ENCODE measurements at places on chromosomes 2 and 18.
A peak's percentile ranks its signal among the peaks of the same experiment; 100 is the strongest.

GRCh38 chr18:44742718-44743311 lies 62.1 kb downstream of the SETBP1 start:
- peaks cover 16% of the 10 kb centered on the region for H3K4me1 ChIP-seq
- H3K4me3 ChIP-seq: no peak overlapping the region
- H3K27ac ChIP-seq: peak overlapping the region; percentile 42
- no peaks in the 10 kb centered on the region for H3K36me3 ChIP-seq

DNA sequence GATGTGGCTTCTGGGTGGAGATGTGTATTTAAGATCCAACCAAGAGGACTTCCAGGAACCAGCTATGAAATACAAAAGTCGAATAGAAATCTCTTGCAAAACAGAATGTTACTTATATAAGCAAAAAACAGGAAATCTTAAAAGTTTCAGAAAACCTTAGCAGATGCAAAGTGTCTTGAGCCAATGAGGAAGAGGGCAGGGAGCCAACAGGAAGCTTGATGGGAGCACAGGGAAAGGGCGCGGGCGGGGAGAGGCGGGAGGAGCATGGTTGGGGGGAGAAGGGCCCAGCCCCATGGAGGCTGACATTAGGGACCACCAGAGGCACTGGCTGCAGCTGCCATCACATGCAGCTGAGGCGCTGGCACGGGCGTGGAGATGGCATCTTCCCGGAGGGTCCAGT lies 203.3 kb downstream of the SNTG2 start:
- no peaks in the 10 kb centered on the region for H3K27me3 ChIP-seq
- no peaks in the 10 kb centered on the region for H3K36me3 ChIP-seq
- DNase-seq: peak; percentile 71
- H3K4me3 ChIP-seq: no peak overlapping the region

- H3K27me3 ChIP-seq: no peaks in the 10 kb centered on the region
- H3K36me3 ChIP-seq: no peaks in the 10 kb centered on the region
- peak overlapping the region; percentile 64 for H3K27ac ChIP-seq
- H3K4me3 ChIP-seq: no peak overlapping the region
- no peaks in the 10 kb centered on the region for H3K4me1 ChIP-seq
Measured at GRCh38 chr18:49859021-49859359, 45.7 kb upstream of the ACAA2 start.

DNA sequence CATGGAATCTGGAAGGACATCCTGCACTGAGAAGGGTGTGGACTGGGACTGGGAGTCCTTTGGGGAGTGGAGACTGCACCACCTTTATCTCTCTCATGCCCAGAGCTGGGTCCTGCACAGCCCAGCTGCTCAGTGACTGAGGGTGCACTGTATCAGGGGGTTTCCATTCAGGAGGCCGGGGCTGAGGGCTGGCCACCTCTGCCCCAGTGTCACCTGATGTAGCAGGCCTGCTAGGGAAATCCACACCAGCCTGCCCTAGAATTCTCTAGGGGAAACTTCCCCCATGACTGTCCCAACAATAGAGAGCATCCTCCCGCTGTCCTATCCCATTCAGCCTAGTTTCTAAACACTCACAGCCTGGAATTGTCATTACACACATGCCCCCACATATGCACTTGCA lies 116.7 kb downstream of the CTIF start:
- no peaks in the 10 kb centered on the region for H3K27me3 ChIP-seq
- no peak overlapping the region for H3K27ac ChIP-seq
- no peaks in the 10 kb centered on the region for H3K36me3 ChIP-seq
- no peak for DNase-seq

GRCh38 chr2:71778936-71779773 lies 325.8 kb downstream of the DYSF start:
- no peaks in the 10 kb centered on the region for H3K27me3 ChIP-seq
- no peaks in the 10 kb centered on the region for H3K4me1 ChIP-seq

DNA sequence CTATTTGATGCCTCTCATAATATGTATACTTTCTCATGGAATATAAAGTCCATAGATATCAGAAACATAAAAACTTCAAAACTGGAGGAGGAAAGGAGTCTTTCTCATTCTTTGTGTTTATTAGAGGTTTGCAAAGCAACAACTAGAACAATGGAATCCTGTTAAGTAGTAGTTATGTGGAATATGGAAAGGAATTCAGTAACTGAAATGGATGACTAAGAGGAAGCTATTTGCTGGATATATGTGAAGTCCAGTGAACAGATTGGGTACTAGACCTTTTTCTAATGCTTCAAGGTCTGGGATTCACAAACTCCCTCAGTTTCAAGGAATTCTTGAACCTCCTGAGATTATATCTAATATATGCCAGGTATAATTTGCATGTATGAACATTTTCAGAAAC lies 353.6 kb upstream of the FANCL start:
- H3K27ac ChIP-seq: no peak overlapping the region
- no peaks in the 10 kb centered on the region for H3K4me1 ChIP-seq
- no peak for DNase-seq
- no peak overlapping the region for H3K4me3 ChIP-seq
- H3K27me3 ChIP-seq: no peaks in the 10 kb centered on the region

- H3K4me1 ChIP-seq: no peaks in the 10 kb centered on the region
- no peaks in the 10 kb centered on the region for H3K36me3 ChIP-seq
- H3K27me3 ChIP-seq: no peaks in the 10 kb centered on the region
- no peak overlapping the region for H3K4me3 ChIP-seq
- H3K27ac ChIP-seq: no peak overlapping the region
Measured at GRCh38 chr18:33052886-33053285, 280.1 kb upstream of the KLHL14 start.

Data from tibial nerve (tissue), 4 donors.